Gastroesophageal sphincter (tissue), 4 donors: ENCODE measurements at places on chromosomes 16 and 17. TPM values are rescaled to one million over a fixed set of nuclear protein-coding genes. Genes with fewer than 3 reads are reported as not detected.

GRCh38 chr16:56477096-56477878 is 25.9 kb downstream of the OGFOD1 start:
- H3K27me3 ChIP-seq = no peaks in the 10 kb centered on the region
- H3K4me1 ChIP-seq = no peaks in the 10 kb centered on the region
- no peak overlapping the region for H3K4me3 ChIP-seq
- ATAC-seq = no peak
- no peak overlapping the region for H3K27ac ChIP-seq

- no peaks in the 10 kb centered on the region for H3K4me1 ChIP-seq
- peaks cover 5% of the 10 kb centered on the region for H3K36me3 ChIP-seq
- ATAC-seq = no peak
These were observed 4.2 kb downstream of the ITGB3 start for GRCh38 chr17:47257651-47258339.

DNA sequence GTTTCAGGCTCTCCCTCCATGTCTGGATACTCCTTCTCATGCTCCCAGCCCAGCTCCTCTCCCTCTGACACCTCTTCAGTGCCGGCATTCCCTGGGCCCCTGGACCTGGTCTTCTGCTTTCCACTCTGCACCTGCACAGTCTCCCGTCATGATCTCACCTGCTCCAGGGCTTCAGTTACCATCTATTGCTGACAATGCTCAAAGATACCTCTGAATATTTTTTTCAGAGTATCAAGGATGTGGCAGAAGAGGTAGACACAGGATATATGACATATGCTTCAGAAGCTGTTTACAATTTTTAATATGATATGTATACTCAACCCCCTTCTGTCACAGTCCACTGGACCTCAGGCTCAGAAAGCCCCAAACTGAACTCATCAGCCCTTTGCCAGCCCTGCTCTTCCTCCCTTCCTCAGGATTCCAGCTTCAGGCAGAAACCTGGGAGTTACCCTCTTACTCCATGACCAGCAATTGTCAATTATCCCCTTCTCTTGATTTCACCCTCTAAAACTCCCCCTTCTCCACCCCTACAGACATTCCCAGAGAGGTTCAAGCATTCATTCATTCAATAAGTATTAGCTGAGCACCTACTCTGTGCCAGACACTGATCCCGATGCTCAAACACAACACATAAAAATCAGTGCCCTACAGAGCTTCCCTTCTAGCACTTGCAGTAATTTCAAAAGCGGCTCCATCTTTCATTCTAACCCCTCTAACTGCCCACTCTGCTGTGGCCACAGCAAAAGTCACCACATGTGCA is 7.8 kb upstream of the MLLT6 start:
- H3K27me3 ChIP-seq = no peaks in the 10 kb centered on the region
- H3K27ac ChIP-seq = no peak overlapping the region
- peaks cover 36% of the 10 kb centered on the region for H3K4me1 ChIP-seq
- no peaks in the 10 kb centered on the region for H3K36me3 ChIP-seq
- ATAC-seq = no peak

- H3K4me1 ChIP-seq = no peaks in the 10 kb centered on the region
- no peak overlapping the region for H3K4me3 ChIP-seq
These were observed 743.6 kb downstream of the KCNJ2 start for GRCh38 chr17:70912716-70913485.

DNA sequence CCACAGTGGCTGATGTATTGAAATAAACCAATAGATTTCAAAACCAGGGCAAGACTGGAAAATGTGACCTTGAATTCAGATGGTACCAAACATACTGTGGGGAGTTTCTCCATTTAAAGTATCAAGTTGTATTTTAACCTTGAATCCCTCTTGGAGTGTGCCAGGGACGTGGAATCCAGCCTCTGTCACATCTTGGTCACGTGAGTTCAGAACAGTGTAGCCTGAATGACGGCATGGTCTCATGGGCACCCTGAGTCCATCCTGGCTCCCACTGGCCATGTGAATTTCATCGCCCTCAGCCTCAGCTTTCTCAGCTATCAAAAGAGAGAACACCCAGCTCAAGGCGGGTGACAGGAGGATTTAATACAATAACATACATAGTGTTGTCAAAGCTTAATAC is 6.8 kb downstream of the ZNF771 start:
- no peak overlapping the region for H3K4me3 ChIP-seq
- no peak for ATAC-seq
- H3K27ac ChIP-seq = no peak overlapping the region

DNA sequence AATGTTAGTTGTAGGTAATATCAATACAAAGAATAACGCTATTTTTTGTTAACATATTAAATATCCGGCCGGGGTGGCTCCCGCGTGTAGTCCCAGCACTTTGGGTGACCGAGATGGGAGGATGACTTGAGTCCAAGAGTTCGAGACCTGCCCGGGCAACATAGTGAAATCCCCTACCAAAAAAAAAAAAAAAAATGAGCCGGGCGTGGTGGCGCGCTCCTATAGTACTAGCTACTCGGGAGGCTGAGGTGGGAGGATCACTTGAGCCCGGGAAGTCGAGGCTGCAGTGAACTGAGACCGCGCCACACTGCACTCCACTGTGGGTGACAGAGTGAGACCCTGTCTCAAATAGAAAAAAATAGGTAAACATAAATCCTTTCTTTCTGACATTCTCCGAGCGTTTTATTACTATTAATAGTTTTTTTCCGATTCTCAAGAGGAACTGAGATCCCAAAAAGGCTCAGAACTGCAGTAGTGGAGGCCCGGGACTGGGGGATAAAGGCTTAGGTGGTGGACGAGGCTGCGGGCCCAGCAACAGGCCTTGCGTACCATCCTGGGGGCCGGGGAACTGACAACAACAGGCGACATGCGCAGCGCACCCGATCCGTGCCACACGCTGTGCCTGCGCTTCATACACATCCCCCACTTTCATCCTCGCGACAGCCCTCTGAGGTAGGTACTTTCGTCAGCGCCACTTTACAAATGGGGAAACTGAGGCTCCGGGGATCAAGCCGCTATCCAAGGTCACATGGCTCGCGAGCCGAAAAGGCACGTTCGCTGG is 919 bp downstream of the N4BP1 start:
- ATAC-seq = no peak
- H3K4me1 ChIP-seq = peaks cover 64% of the 10 kb centered on the region
- H3K36me3 ChIP-seq = no peaks in the 10 kb centered on the region
- no peaks in the 10 kb centered on the region for H3K27me3 ChIP-seq

GRCh38 chr16:608019-608418 is 18.2 kb downstream of the RAB40C start:
- no peak for ATAC-seq
- H3K36me3 ChIP-seq = no peaks in the 10 kb centered on the region
- H3K4me3 ChIP-seq = no peak overlapping the region
- H3K27me3 ChIP-seq = no peaks in the 10 kb centered on the region
- no peaks in the 10 kb centered on the region for H3K4me1 ChIP-seq
- no peak overlapping the region for H3K27ac ChIP-seq

- H3K4me3 ChIP-seq = no peak overlapping the region
- H3K27ac ChIP-seq = no peak overlapping the region
- H3K4me1 ChIP-seq = no peaks in the 10 kb centered on the region
- no peak for ATAC-seq
- no peaks in the 10 kb centered on the region for H3K36me3 ChIP-seq
These were observed 470.9 kb upstream of the SOX9 start for GRCh38 chr17:71649941-71650350.

DNA sequence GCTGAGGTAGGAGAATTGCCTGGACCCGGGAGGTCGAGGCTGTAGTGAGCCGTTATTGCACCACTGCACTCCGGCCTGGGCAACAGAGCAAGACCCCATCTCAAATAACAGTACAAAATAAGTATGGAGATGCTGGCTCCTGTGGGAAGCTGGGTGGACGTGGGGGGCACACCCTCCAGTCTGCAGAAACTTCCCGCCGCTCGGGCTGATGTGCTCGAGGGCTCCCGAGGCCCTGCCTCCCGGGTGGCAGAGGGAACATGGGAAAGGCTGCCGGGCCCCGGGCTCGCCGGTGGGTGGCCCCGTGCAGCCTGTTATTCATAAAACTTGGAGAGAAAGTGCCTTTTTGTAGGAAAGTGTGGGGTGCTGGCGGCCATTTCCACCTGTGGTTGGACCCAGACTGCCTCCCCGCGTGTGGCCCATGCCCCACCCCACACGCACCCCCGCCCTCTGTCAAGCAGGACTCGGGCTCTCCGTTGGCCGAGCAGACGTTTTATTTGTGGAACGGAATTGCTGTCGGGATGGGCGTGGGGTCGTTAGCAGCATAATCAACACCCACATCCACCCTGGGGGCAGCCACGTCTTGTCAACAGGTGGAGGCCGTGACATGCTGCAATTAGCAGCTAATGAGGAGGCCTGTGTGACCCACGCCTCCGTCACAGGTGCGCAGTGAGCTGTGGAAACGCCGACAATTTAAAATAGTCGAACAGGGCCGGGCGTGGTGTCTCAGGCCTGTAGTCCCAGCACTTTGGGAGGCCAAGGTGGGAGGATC is 7.4 kb upstream of the CIAO3 start:
- H3K27me3 ChIP-seq = peaks cover 59% of the 10 kb centered on the region
- no peak overlapping the region for H3K4me3 ChIP-seq
- H3K36me3 ChIP-seq = no peaks in the 10 kb centered on the region
- no peak for ATAC-seq
- no peaks in the 10 kb centered on the region for H3K4me1 ChIP-seq

DNA sequence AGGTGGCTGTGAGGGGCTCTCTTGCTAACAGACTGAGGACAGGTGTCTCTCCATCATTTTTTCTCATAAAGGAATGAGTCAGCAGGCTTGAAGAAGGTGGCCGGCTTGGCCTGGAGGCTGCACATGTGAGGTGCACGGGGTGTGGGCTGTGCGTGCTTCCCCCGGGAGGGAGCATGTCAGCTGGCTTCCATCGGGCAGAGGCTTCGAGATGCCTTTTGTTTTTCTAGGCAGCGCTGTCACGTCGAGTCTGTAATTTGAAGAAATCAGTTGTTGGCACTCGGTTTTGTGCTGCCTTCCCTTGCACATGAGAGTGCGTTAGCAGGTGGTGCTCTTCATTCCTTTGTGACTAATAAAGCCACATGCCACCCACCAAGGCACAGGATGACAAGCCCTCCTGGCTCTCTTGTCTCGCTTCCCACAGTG is 89.7 kb downstream of the NPIPB11 start:
- no peaks in the 10 kb centered on the region for H3K27me3 ChIP-seq
- H3K36me3 ChIP-seq = peaks cover 19% of the 10 kb centered on the region
- no peaks in the 10 kb centered on the region for H3K4me1 ChIP-seq
- H3K27ac ChIP-seq = no peak overlapping the region
- no peak overlapping the region for H3K4me3 ChIP-seq

DNA sequence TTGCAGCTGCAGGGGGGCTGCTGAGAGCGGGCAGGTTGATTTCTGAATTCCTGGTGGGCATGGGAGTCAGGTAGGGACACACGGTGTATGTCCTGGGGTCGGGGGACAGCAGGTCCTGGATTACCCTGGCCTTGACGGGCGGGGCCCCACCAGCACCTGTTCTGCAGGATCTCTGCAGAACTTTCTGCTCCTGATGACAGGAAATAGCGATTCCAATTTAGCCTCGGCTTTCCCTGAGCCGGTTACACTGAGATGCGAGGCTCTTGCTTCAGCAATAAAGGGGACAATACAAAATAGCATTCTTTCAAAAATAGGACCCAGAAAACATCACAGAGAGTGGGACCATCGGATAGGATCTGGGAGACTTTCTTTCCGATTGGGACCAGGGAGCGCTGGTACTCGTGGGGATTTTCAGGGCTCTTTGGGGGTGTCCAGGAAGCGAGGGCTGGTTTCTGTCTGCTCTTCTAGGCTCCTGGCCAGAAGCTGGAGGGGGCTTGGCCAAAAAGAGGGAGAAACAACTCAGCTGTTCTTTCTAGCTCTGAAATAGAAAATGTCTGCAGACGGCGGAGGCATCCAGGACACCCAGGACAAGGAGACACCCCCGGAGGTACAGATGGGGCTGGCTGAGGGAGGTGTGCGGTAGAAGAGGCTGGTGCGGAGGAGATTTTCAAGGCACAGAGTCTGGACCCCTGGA is 642 bp downstream of the ZNF205 start:
- H3K27me3 ChIP-seq = no peaks in the 10 kb centered on the region
- ATAC-seq = peak; percentile 7
- H3K27ac ChIP-seq = peak overlapping the region; percentile 73
- H3K36me3 ChIP-seq = peaks cover 40% of the 10 kb centered on the region
- H3K4me1 ChIP-seq = peaks cover 16% of the 10 kb centered on the region

GRCh38 chr16:71501547-71501946 is 12.4 kb upstream of the ZNF19 start:
- H3K27me3 ChIP-seq = peaks cover 3% of the 10 kb centered on the region
- H3K4me3 ChIP-seq = no peak overlapping the region
- no peak for ATAC-seq
- H3K4me1 ChIP-seq = no peaks in the 10 kb centered on the region
- H3K27ac ChIP-seq = no peak overlapping the region
- no peaks in the 10 kb centered on the region for H3K36me3 ChIP-seq

GRCh38 chr16:8572919-8573724 is 17.2 kb downstream of the TMEM114 start:
- no peak overlapping the region for H3K4me3 ChIP-seq
- ATAC-seq = no peak
- no peak overlapping the region for H3K27ac ChIP-seq
- H3K27me3 ChIP-seq = peaks cover 69% of the 10 kb centered on the region
- no peaks in the 10 kb centered on the region for H3K36me3 ChIP-seq
- H3K4me1 ChIP-seq = peaks cover 31% of the 10 kb centered on the region

DNA sequence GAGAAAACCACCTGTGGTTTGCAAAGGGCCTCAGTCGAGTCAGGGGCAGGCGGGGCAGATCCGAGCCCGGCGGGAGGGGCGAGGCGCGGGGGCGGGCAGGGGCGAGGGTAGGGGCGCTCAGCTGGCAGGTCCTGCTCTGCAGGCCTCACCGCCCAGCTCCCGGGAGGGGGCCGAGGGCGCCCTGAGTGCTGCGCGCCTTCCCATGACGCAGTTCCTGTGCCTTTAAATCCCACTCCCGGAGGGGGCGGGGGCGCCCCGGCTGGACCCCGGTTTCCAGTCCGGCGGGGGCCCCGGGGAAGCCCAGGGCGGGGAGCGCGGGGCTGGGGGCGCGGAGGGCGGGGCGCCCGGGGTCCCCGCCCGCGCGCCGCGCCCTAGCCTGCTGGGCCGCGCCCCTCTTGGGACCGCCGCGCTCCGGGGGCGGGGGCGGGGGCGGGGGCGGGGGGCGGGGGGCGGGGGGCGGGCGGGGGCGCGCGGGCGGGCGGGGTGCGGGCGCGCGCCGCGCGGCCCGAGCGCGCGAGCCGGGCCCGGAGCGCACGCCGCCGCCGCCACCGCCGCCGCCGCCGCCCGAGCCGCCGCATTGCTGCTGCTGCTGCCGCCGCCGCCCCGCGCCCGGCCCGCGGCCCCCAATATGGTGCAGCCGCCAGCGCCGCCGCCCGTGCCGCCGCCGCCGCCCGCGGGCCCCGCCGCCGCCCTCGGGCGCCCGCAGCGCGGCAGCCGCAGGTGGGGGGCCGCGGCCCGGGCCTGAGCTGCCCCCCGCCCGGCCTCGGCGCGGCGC is at the start of gene JPH3:
JPH3 (plus strand) TSS at position 508 of the 775 bp plus-strand sequence. CDS start 639 bp downstream, outside the sequence.
- ATAC-seq = no peak
- peaks cover 25% of the 10 kb centered on the region for H3K4me1 ChIP-seq
- no peaks in the 10 kb centered on the region for H3K36me3 ChIP-seq
- no peak within 1 kb of the TSS for H3K27ac ChIP-seq
- peaks cover 87% of the 10 kb centered on the region for H3K27me3 ChIP-seq
- peak within 1 kb of the TSS; percentile 41 for H3K4me3 ChIP-seq

Gene PNMT
- 11.7 TPM for total RNA-seq

Gene TBC1D3C
- total RNA-seq = not detected

Gene AGRP
- total RNA-seq = not detected

Gene ESRP2
- 0.13 TPM for total RNA-seq

Gene KRT20
- not detected for total RNA-seq

Gene TRPV2
- total RNA-seq = 6.5 TPM

Gene LYZL6
- total RNA-seq = not detected

Gene C16orf46
- not detected for total RNA-seq

Gene PHF23
- 29.8 TPM for total RNA-seq

Gene PLEKHG4
- total RNA-seq = 14.4 TPM

Gene GPR139
- total RNA-seq = 0.23 TPM

Gene G6PC1
- total RNA-seq = not detected
